Mesothelial cell of epicardium (in vitro differentiated cells): ENCODE measurements at places on chromosomes 7 and 10.

DNA sequence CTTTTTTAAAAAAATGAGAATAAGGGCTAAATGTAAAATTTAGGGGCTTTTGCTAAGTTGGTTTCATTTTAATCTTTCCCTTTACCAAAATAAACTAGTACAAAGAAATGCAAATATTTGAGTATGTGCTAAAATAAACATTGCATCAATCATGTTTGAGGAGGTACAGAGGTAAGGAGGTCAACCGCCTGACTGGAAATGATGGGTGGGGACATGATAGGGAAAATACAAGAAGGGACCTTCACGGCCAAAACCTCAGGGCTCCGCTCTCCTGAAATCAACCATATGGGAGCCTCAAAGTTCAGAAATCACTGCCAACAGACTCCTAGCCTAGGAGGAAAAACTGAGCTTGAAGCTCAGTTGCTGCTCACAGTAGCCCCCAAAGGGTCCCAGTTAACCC lies 207.6 kb downstream of the AHR start:
- no peak overlapping the region for H3K4me3 ChIP-seq
- no peak for DNase-seq
- no peaks in the 10 kb centered on the region for H3K27me3 ChIP-seq

DNA sequence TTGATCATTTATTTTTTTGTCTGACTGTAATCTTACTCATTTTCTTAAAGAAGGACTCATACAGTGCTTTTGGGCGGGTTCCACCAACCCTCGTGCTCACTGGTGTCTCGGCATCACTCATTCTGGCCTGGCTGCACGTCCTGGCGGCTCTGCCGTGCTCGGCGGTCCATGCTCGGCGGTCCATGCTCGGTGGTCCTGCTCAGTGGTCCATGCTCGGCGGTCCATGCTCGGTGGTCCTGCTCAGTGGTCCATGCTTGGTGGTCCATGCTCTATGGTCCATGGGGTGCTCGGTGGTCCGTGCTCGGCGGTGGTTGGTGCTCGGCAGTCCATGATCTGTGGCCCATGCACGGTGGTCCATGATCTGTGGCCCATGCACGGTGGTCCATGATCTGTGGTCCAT lies 72.5 kb downstream of the WDR37 start:
- no peak overlapping the region for H3K27ac ChIP-seq
- H3K36me3 ChIP-seq: peaks cover 65% of the 10 kb centered on the region
- no peaks in the 10 kb centered on the region for H3K27me3 ChIP-seq
- H3K4me1 ChIP-seq: no peaks in the 10 kb centered on the region
- no peak overlapping the region for H3K4me3 ChIP-seq

DNA sequence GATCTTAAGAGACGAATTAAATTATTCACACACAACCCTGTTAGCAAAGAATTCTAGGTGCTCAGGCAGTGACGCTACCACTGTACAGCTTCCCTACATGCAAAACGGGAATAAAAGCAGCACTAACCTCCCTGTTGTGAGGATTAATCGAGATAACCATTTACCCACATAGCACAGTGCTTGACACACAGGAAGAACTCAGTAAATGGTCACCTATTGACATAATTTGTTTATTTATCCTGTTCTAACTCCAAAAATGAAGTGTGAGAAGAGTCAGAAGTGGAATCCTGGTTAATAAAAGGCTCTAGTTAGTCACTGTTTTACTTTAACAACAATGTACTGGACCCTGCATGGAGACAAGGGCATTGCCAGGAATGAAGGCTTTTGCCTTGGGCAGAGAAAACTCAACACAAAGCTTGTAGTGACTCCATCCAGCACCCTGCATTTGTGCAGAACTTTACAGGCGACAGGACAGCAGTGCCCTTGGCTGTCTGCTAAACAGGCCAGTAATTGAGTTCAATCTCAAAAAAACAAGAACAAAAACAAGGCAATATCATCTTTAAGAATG lies 103.8 kb downstream of the SORBS1 start:
- H3K27ac ChIP-seq: peak overlapping the region; percentile 49
- H3K36me3 ChIP-seq: no peaks in the 10 kb centered on the region
- no peak for DNase-seq
- H3K4me1 ChIP-seq: peaks cover 57% of the 10 kb centered on the region

DNA sequence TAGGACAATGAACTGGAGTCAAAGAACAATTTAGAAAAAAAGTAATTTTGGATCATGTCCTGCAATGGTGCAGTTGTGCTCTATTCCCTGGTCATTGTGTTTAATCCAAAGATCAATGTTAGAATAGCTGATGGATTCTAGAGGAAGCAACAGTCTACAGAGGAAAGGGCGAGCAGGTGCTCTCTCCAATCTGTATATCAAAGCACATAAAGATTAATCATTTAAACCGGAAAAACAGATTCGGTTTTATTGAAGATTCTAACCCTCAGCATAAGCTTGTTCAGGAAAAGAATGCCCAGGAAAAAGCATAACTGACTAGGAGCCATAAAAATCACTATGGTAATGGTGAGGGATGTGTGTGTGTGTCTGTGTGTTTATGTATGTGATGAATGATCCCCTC lies 110.3 kb downstream of the MALRD1 start:
- no peaks in the 10 kb centered on the region for H3K4me1 ChIP-seq
- no peak for DNase-seq
- no peak overlapping the region for H3K4me3 ChIP-seq
- H3K27ac ChIP-seq: no peak overlapping the region

DNA sequence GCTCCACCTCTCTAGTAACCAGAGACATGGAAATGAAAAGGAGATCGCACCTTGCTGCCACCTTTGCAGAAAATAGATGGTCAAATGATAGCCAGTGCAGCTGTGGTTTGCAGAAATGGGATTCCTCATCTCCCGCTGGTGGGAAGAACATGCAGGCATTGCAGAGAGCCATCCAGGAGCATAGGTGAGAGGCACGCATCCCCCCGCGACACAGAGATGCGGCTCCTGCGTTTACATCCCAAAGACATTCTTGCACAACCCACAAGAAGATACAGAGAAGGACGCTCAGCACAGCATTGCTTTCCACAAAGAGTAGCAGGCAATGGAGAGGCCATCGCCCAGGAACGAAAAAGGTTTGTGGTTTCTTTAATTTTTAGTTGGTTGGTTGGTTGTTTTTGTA lies 56.2 kb downstream of the OAT start:
- H3K27me3 ChIP-seq: peaks cover 3% of the 10 kb centered on the region
- H3K36me3 ChIP-seq: peaks cover 3% of the 10 kb centered on the region
- no peak overlapping the region for H3K4me3 ChIP-seq
- no peak for DNase-seq
- no peak overlapping the region for H3K27ac ChIP-seq
- peaks cover 18% of the 10 kb centered on the region for H3K4me1 ChIP-seq

DNA sequence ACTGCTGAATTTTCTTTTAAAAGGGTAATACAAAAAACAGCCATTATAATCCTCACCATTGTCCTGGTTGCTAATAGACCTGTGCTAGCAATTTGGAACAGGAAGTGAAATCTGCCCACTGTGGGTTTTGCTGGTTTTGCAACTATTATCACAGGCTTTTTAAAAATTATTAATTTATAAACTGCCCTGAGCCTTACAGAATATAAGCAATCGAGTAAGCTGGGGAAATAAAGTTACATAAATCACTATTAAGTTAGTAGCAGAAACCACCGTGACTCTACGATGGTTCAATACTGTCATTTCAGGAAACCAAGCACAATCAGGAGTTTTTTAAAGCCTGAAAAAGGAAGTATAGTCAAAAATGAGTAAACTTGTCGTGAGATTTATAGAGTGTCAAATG lies 62.3 kb downstream of the TMEM26 start:
- H3K27me3 ChIP-seq: peaks cover 7% of the 10 kb centered on the region
- peaks cover 5% of the 10 kb centered on the region for H3K4me1 ChIP-seq
- no peak for DNase-seq
- H3K36me3 ChIP-seq: no peaks in the 10 kb centered on the region
- no peak overlapping the region for H3K4me3 ChIP-seq

GRCh38 chr7:26729150-26729775 lies 135.1 kb downstream of the SKAP2 start:
- no peak overlapping the region for H3K27ac ChIP-seq
- peaks cover 3% of the 10 kb centered on the region for H3K4me1 ChIP-seq
- no peak for DNase-seq
- H3K36me3 ChIP-seq: peaks cover 23% of the 10 kb centered on the region
- H3K4me3 ChIP-seq: no peak overlapping the region

- no peaks in the 10 kb centered on the region for H3K27me3 ChIP-seq
- H3K4me3 ChIP-seq: no peak overlapping the region
- H3K27ac ChIP-seq: no peak overlapping the region
Observed at GRCh38 chr7:135853008-135853407, 104.4 kb upstream of the FAM180A start.

GRCh38 chr7:4185136-4185535 lies 497.0 kb upstream of the FOXK1 start:
- H3K27ac ChIP-seq: peak overlapping the region; percentile 86
- H3K4me1 ChIP-seq: peaks cover 22% of the 10 kb centered on the region
- H3K4me3 ChIP-seq: no peak overlapping the region
- no peak for DNase-seq
- H3K27me3 ChIP-seq: no peaks in the 10 kb centered on the region

DNA sequence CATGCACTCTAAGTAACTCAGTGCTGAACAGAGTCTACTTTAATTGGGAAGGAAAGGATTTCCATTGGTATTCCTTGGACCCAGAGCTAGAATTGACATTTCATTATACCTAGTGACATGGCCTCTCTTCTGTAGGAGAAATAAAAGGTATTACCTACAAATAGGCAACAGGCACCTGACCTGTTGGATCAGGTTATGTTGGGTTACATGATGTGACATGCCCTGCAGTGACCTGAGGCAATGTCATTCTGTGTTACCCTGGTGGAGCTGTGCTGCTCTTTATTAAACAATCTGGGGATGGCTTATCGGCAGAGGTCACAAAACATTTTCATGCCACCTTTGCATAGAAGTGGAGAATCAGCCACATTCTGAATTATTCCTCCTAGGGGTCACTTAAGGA lies 427.7 kb downstream of the MDFIC start:
- no peak for DNase-seq
- H3K27ac ChIP-seq: no peak overlapping the region
- no peaks in the 10 kb centered on the region for H3K27me3 ChIP-seq

GRCh38 chr10:58436071-58436470 lies 50.9 kb downstream of the TFAM start:
- H3K36me3 ChIP-seq: peaks cover 4% of the 10 kb centered on the region
- peaks cover 34% of the 10 kb centered on the region for H3K4me1 ChIP-seq
- no peaks in the 10 kb centered on the region for H3K27me3 ChIP-seq
- H3K4me3 ChIP-seq: peak overlapping the region; percentile 18
- DNase-seq: no peak

DNA sequence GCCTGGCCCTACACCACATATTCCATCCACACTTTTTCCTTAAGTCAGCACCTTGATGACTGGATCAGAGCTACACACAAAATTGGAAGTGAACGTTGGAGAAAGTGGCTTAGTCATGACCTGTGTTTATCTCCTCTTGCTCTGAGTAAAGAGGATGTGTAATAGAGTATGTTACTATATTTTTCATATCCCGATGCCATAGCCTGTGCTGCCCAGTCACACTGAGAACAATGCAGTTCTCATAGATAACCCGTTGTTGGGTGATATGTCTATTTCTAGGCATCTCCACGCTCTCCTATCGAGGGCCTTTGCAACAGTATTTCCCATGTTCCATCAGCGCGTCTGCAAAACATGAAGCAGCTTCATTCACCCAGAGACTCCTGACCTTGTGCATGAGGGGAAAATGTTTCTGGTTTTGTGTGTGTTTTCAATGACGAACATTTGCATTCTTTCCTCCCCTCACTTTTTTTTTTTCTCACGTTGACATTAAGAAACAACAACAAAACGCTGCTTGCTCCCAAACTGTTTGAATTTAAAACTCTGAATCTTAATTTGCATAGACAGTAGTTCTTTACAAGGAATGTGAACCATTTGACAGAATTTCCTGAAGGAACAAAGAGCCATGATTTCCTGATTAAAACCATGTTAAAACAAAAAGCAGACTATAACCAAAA lies 43.4 kb downstream of the GRK5 start:
- no peaks in the 10 kb centered on the region for H3K36me3 ChIP-seq
- peaks cover 60% of the 10 kb centered on the region for H3K4me1 ChIP-seq
- no peaks in the 10 kb centered on the region for H3K27me3 ChIP-seq
- H3K27ac ChIP-seq: peak overlapping the region; percentile 99
- H3K4me3 ChIP-seq: no peak overlapping the region

DNA sequence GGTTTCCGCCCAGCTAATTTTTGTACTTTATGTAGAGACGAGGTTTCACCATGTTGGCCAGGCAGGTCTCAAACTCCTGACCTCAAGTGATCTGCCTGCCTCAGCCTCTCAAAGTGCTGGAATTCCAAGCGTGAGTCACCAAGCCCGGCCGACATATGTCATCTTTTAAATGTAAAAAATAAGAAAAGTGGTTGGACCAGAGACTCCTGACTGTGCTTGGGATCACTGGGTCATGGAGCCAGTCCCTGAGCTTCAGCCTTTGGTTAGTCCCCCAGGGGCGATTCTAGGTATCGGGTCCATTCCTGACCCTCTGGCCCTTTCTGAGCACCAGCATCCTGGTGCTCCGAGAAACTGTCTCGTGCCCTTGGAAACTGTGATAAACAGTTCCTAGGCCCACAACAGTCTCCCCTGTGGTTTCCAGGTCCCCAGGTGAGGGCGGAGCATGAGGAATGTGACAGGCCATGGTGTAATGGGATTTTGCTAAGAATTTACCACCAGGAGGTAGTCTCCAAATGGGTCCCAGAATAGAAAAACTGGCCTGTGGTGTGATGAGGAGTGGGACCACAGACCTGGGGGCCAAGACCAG lies 32.8 kb downstream of the UBTD1 start:
- H3K36me3 ChIP-seq: peaks cover 4% of the 10 kb centered on the region
- no peaks in the 10 kb centered on the region for H3K4me1 ChIP-seq
- H3K27me3 ChIP-seq: no peaks in the 10 kb centered on the region
- DNase-seq: no peak
- no peak overlapping the region for H3K4me3 ChIP-seq

- DNase-seq: no peak
- H3K4me3 ChIP-seq: no peak overlapping the region
- no peak overlapping the region for H3K27ac ChIP-seq
- H3K4me1 ChIP-seq: no peaks in the 10 kb centered on the region
- H3K36me3 ChIP-seq: no peaks in the 10 kb centered on the region
- H3K27me3 ChIP-seq: peaks cover 31% of the 10 kb centered on the region
Observed at GRCh38 chr10:86340176-86340990, 26.2 kb downstream of the GRID1 start.

DNA sequence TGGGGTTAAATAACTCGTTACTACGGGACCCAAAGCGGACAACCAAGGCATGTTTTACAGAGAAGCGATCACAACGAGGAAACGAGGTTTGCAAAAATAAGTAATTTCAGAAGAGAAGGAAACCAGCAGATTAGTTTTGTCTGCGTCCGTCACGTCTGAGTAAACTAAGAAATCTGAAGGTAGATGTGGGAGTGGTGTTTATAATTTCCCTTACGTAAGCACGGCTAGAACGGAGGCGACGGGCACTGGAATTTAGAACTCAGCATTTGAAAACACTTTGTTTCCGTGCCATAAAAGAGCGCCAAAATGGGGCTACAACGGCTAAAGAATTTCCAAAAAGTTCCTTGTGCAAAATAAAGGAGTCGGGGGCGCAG lies 718 bp upstream of the UMAD1 start:
- peak overlapping the region; percentile 98 for H3K27ac ChIP-seq
- H3K4me1 ChIP-seq: peaks cover 22% of the 10 kb centered on the region
- DNase-seq: no peak
- H3K27me3 ChIP-seq: no peaks in the 10 kb centered on the region
- peaks cover 3% of the 10 kb centered on the region for H3K36me3 ChIP-seq

GRCh38 chr10:16867556-16867955 lies 50.3 kb upstream of the RSU1 start:
- H3K4me1 ChIP-seq: peaks cover 24% of the 10 kb centered on the region
- DNase-seq: no peak
- H3K4me3 ChIP-seq: no peak overlapping the region
- H3K27ac ChIP-seq: no peak overlapping the region
- peaks cover 2% of the 10 kb centered on the region for H3K27me3 ChIP-seq
